Stimulated activated CD4-positive, alpha-beta T cell treated with anti-CD3 and anti-CD28 coated beads, Interleukin-1b, Interleukin-23, amount 100 ng/mL, for 1 hour (primary cell): ENCODE measurements at places on chromosomes 6 and 20.

DNA sequence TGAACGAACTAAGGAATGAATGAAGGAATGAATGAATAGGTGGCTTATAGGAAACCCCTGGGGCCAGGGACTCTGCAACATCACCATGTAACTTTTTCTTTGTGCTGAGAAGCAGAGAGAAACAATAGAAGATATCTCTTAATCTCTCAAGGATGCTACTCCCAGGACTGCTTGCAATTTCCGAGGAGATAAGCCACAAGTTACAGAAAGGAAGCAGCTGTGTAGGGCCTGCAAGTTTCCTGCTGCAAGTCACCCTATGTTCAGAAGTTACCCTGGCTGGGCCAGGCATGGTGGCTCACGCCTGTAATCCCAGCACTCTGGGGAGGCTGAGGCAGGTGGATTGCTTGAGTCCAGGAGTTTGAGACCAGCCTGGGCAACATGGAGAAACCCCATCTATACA lies 7.3 kb upstream of the MAVS start:
- no peak for DNase-seq

GRCh38 chr6:14618759-14619418 lies 501.3 kb downstream of the CD83 start:
- DNase-seq, result no peak

- DNase-seq, result no peak
Observed at GRCh38 chr6:139355777-139356445, 18.5 kb downstream of the CITED2 start.

DNA sequence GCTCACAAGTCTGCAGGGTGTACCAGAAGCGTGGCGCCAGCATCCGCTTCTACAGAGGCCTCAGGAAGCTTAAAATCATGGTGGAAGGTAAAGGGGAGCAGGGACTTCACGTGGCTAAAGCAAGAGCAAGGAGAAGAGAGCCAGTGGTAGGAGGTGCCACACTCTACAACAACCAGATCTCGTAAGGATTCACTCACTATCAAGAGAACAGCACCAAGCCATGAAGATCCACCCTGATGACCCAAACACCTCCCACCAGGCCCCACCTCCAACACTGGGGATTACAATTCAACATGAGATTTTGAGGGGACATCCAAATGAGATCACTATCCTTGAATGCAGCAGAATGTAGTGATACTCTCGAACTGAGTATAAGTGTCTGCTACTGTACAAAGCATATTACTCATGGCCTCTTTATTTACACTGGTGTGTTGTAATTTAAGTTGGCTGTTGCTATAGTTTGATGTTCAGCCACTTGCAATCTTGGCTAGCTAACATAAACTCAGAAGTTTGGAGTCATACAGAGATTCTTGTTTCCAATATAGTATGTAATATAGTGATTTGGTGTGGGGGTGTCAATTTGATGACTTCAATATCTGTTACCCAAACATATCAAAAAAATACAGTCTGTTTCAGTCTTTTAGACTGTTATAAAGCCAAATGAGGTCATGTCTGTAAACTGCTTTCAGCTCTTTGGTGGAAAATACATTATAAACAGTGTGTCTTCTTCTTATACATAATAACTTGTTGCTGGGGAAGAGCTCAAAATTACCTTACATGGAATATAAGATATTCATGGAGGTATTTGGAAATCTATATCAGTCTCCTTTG lies 39.4 kb upstream of the MYLIP start:
- no peak for DNase-seq

- no peak for DNase-seq
Observed at GRCh38 chr20:697826-698225, 22.2 kb upstream of the SCRT2 start.

DNA sequence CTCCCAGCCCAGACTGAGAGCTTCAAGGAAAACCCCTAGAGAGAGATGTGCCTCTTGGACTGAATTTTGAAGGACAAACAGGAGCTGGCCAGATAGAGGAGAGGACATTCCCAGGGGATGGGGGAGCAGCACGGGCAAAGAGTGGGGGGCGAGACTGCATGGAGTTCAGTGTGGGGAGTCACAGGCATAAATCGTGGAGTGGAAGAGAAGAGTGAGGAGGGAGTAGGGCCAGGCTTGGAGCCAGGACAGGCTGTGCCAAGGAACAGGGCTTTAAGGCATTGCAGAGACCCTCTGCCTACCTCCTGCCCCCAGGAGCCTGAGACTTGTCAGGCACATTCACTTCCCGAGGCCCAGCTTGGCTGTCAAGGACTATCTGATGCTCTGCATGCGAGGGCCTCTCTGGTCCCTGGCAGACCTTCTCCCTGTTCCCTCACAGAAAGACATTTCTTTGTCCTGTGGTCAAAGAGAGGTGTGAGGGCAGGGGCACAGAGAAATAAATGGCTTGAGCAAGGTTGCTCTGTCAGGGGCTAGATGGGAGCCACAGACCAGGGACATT lies 5.2 kb upstream of the SLC22A7 start:
- no peak for DNase-seq

GRCh38 chr6:132365281-132365907 lies 35.9 kb downstream of the MOXD1 start:
- no peak for DNase-seq

DNA sequence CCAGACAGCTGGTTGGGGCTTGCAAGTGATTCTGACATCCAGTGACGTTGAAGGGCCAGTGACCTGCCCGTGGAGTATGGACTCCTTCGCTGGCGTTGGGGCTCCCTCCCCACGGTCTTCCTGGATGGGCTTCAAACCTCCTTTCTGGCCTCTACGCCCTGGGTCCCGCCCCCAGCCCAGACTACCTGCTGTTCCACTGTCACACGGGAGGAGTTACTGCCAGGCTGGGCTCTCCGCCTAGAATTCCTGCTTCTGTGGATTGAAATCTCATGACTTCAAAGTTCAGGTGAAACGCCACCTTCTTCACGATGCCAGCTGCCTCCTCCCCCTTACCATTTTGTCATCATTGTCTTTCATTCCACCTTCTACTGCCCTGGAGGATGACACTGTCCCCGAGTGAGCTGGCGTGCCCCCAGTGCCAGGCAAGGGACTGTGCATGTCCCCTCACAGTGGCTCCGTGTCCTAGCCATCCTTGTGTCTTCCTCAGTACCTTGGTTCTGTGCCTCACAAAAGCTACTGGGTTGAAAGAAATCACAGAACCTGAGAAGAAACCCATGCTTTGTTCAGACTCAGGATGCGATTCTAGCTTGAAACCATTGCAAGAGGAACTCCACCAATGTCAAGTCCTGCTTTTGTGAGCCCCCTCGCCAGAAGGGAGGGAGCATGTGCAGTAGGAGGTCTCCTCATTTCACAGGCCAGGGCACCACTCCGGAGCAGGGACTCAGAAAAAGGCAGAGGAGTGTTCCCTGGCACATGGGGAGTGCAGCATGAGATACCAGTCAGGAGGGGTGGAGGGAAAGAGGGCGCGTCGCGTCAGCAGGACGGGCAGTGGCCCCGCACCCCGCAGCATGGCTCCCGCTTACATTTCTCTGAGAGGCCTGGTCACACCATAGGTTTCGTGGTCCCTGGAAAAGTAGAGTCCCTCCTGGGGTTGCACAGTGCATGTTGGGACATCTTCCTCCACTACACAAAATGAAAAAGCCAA lies 11.0 kb upstream of the IRF4 start:
- DNase-seq, result no peak
